ENCODE measurements at places on chromosomes 7 and 10. TPM values are rescaled to one million over a fixed set of nuclear protein-coding genes. Genes with fewer than 3 reads are reported as not detected.

GRCh38 chr10:66805612-66806011 is 120.2 kb upstream of the LRRTM3 start:
- DNase-seq = no peak

DNA sequence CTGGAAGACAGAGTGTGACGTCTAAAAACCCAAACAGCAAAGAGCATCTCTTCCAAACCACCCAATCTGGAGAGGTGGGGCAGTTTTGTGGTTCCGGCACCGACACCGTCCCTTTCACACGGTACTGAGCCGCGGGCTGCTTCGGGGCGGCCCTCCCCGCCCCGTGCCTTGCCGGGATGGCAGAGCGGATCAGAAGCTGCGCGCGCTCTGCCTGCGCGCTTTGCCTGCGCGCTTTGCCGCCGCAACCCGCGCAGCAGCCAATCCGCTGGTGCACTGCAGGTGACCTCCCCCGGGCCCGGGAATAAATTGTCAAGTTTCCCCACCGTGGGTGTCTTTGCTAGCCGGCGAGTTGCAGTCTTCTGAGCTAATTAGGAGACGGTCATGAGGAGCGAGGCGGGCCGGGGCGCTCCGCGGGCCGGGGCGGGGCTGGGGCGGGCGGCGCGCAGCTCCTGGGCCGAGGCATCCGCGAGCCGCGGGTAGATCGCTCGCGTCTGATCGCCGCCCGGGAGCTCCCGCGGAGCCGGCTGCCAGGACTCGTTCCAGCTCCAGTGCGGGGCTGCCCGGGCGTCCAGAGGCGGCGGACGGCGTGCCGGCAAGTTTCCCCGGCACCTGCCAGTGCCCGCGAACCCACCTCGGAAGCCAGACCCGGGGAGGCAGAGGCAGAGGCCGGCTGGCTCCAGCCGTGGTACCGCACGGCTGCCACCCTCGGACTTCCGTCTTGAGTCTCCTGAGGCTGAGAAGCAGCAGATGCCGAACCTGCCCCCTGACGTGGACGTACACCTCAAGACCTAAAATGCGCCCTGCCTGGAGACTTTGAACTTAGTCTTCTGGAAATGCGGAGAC is 536.0 kb upstream of the GALNT17 start:
- no peak for DNase-seq

- no peak for DNase-seq
These were observed 159.7 kb downstream of the GNAI1 start for GRCh38 chr7:80294346-80294745.

DNA sequence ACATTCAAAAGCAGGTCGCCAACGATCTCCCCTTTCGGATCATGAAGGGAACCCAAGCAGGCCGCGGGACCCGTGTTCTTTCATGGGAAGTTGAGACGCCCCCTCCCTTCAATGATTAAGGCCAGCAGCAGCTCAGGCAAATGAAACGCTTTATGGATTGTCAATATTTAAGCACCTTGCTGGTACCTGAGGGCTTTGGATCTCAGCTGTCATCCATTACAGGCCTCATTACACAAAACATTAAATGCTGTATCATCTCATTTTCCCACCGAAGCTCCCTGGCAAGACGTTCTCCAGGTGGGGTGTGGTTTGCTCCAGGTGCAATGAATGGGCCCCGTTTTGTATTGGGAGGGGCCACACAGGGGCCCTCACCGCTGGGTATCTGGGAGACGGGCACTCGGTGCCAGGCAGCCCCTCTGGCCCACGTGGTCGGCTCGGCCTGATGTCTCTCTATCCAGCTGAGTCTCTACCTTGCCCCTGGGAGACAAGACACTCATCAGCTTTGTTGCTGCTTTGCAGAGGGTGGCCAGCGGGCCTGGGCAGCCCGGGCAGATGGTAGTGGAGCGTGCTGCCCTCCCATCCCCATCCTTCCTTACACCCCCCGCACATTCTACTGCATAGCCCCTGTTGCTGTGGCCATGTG is 456.1 kb upstream of the FOXK1 start:
- peak; percentile 59 for DNase-seq

DNA sequence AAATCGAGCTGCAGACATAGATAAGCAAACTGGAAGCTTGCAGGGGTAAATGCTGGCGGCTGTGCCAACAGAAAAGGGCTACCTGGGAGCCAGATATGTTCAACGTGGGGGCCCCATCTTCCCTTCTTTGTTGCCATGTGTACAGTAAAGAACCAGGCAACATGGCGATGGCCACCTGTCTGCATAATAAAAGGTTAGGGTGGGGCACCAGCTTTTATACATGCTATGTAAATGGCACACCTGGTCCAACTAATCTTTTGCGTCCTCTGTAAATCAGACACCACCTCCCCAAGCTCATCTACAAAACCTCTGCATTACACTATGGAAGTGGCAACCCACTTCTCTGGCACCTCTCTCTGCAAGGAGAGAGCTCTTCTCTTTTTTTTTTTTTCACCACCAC is 13.9 kb downstream of the BUD31 start:
- no peak for DNase-seq

DNA sequence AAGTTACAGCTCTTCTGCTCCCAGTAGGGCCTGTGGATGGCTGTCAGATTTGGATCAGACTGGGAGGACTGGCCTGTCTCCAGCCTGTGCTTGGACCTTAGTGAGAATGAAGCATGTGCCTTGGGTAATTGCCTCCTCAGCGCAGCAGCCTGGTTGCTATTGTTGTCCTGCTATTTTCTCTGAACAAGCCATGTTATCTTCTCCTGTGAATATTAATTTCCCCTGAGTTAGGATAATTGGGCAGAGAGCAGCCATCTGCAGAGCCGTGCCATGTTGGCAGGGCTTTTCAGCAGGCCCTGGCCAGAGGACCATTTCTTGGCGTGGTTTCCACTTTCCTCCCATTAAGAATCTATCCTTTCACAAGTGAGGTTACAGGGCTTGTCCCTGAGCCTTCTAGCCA is 497.3 kb downstream of the SORCS3 start:
- DNase-seq = no peak

DNA sequence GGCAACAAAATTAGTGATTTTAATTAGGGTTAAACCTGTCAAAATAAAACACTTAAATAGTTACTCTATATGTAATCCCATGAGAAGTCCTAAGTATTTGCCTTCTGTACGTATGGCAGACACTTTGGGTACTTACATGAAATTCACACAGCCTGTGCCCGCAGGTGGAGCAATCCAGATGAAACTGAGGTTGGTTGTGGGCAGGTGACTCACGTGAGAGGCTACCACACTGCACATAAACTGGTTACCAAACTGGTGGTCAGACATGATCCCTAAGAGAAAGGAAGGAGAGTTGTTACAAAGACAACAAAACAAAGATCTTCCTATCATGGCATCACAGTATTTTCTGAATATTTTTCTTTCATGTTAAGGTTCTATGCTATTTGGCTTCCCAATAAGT is 156.1 kb downstream of the RELN start:
- DNase-seq = no peak

DNA sequence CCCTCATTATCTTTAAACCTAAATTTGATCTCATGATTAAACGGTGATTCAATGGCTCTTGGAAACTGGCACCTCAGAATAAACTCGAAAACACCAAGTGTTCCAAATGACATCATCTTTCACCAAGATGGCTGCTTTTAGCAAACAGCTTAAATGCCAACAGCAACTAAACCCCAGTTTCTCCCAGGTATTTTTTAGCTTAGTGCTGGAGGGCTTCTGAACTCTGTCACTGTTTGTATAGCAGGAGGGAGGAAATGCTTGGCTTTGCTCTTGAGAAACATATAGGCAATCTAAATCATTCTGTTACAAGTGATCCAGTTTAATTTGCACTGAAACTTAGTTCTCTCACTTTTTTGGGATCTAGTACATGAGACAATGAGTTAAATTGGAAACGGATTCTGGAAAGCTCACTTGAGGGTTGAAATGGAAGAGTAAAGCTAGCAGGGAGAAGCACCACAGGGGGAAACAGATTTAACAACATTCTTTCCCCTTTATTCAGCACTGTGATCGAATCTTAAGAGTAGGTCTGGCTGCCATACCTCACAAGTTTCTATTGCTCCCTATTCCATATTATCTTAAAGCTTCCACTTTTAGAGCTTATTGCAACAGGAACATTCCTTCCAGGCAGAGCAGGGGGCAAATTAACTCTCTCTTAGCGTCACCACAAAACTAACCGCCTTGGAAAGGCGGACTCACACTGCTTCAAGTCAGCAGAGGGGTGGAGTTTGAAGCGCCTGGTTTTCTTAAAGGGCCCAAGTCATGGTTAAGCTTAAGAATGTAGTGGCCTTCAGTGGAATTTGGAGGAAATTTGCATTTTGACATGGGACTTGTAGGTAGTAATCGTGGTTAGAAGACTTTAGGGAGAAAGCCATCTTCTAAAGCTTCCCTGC is 1.8 kb upstream of the CCDC6 start:
- no peak for DNase-seq

The CDC14C gene
- not detected for total RNA-seq

The CEP55 gene
- 9.3 TPM for total RNA-seq

The EBF3 gene
- total RNA-seq = not detected

The PGAM1 gene
- 304 TPM for total RNA-seq

The SGCE gene
- total RNA-seq = 76.8 TPM

The CDNF gene
- total RNA-seq = 0.69 TPM

The WNT16 gene
- not detected for total RNA-seq

The TUBB8 gene
- total RNA-seq = 0.22 TPM

The HOXA11 gene
- not detected for total RNA-seq

Data from chondrocyte (in vitro differentiated cells).